Ascending aorta (tissue), 2 donors: ENCODE measurements at places on chromosomes 11 and 22. TPM values are rescaled to one million over a fixed set of nuclear protein-coding genes. Genes with fewer than 3 reads are reported as not detected.

- H3K27me3 ChIP-seq = no peaks in the 10 kb centered on the region
- DNase-seq = no peak
- H3K27ac ChIP-seq = peak overlapping the region; percentile 61
- H3K4me1 ChIP-seq = no peaks in the 10 kb centered on the region
Measured at GRCh38 chr11:79173615-79174014, 267.2 kb downstream of the TENM4 start.

- no peaks in the 10 kb centered on the region for H3K4me1 ChIP-seq
- no peak overlapping the region for H3K27ac ChIP-seq
- no peaks in the 10 kb centered on the region for H3K36me3 ChIP-seq
- no peak overlapping the region for H3K4me3 ChIP-seq
Measured at GRCh38 chr22:49709464-49709863, 118.2 kb downstream of the BRD1 start.

TRIM49 gene
- total RNA-seq = not detected

LRRC56 gene
- total RNA-seq = not detected
